Adrenal gland (tissue), 19 donors: ENCODE measurements at places on chromosomes 3 and 15.

- DNase-seq, result no peak
These were observed 6.8 kb downstream of the FYCO1 start for GRCh38 chr3:45988804-45989203.

DNA sequence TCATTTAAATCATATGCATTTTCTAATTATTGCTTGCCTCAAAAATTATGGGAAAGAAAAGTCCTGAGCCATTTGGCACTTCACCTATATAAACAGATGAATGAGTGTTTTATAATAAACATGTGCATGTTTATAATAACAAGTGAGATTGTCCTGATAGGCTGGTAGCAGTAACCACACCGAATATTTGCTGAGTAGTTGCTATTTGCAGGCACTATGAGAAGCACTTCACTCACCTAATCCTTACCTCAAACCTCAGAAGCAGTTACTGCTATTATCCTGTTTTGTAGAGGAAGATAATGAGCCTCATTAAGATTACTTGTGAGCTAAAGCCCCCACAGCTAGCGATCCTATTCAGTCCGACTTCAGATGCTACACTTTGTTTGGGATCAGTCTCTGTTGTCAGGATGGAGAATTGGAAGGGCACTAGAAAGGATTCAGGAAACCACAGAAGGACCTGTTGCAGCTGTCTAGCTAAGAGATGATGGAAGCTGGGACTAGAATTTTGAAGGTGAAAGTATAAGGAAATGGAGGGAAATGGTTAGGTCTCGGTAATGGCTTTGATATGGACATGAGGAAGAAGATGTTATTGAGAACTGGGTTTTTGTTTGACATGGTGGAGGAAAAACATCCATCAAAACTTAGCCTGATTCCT, 28.4 kb upstream of the MAGI1 start:
- DNase-seq, result no peak

DNA sequence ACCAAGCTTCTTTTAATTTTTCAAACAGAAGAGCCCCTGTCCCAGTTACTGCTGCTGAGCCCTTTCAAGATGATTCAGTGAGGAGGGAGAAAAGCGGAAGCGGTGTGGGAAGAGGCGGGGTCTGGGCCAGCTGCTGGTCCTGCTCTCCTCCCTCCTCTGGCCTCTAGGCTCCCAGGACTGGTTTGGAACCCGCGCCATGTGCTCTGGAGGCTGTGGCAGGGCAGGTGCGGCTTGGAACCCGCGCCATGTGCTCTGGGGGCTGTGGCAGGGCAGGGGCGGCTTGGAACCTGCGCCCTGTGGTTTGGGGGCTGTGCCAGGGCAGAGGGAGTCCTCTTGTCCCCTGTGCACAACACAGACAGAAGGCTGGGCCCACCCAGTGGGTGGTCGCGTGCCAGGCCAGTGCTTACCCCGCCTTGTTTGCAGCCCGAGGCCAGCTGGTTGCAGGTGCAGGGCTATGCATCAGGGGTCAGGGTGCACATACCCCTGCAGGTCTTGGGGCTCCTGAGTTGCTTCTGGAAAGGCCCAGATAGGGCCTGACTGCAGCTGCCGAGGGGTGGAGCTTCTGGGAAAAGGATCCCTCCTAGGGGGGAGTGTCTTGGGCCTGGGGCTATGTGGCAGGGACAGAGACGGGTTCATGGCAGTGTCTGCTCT, 12.2 kb downstream of the ALG1L2 start:
- DNase-seq, result no peak

DNA sequence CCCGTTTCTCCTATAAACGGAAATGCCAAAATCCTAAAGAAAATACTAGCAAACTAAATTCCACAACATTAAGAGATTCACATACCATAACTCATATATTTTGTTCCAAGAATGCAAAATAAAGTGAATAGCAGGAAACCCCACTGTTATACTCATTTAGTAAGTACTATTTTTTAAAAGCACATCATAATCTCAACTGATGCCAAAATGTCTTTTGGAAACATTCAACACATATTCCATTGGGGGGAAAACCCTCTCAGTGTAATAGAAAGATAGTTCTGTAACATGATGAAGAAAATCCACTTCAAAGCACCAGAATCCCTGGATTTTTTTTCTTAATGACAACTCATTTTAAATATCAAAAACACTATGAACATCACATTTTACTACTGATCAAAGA, 93.0 kb upstream of the EIF1B start:
- no peak for DNase-seq

DNA sequence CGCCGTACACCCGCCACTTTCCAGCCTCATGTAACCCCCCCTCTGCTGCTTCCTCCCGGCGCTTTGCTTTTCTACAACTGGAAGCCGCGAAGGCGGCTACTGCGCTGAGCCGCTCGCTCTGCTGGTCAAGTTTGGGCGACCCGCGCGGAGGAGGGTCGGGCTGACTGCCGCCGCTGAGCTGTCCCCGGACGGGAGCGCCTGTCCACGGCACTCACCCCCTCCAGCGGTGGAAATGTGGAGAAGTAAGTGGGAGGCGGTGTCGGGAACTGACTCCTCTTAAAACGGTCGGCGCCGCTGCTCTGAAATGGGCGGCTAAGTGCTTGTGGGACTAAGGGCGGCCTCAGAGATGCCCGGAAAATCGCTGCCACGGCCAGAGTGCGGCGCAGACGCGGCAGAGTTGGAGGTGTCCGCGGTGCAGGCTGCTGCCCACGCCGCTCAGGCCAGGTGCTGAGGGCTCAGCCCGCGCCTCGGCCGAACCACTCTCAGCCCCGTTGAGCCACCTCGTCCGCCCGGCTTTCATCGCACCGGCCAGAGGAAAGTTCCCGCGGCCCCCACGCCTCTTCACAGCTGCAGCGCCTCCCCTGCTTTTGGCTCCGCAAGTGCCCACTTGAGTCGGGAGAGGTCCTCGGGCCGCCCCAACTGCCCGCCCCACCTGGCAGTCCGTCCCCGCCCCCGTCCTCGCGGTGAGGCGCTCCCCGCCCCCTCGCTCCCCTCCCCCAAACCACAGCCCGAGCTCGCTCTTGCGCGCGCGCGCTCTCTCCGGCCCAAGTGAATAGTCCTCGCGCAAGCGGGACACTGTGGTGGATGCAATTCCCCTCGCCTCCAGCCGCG, at the start of gene EPHA6:
TSS of gene EPHA6 (plus strand) at position 775 of the 831 bp plus-strand sequence.
- DNase-seq, result no peak

GRCh38 chr3:185715091-185715490, 109.8 kb downstream of the IGF2BP2 start:
- DNase-seq, result no peak

DNA sequence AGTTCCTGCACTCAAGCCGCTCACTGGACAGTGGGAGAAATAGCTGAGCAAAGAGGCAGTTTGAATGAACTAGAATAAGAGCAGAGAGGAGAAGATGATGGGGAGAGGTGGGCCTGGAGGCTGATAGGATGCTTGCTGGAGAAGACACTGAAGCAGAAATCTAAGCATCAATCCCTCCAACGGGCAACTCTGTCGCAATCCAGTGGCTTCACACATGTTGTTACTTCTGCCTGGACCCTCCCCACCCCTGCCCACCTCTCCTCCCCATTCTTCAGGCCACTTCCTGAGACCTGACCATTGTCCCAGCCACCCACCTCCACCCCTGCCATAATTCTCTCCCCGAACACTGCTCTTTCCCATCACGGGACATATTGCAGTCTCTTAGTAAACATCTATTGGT, 76.0 kb downstream of the SRGAP3 start:
- DNase-seq, result no peak

- no peak for DNase-seq
These were observed 49.5 kb downstream of the MCF2L2 start for GRCh38 chr3:183378951-183379350.

DNA sequence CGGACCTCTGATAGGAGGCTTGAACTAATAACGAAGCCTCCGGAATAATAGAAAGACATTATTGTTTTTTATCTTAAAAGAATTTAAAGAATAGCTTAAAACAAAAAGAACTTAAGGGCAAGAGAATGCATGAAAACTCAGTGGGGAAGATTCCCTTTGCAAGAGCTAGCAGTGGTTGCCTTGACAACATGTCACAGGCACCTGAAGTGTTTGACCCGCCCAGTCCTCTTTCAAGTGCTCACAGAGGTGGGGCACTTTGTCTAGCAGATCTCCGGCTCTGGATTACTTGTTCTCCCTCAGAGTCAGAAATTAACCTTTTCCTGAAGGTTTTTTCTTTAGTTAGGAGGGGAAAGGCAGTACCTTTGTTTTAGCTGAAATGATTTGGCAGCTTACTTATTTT, 37.8 kb downstream of the LARS2 start:
- no peak for DNase-seq

DNA sequence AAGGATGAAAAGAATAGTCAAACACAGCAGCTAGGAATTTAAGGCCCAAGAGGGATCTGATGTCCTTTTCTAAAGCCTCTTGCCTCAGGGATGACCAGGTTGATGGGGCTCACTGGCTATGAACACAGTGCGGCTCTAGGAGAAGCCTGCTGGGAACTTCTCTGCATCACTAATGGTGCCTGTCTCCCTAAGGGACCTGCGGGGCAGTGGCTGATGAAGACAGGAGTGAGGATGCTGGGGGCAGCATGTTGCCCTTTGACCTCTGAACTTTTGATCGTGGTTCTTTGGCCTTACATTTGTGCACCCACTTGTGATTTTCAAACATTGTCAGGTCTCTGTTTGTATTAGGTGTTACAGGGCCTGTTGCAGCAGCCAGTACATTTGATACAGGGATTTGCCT, 64.9 kb upstream of the KLHL25 start:
- no peak for DNase-seq

DNA sequence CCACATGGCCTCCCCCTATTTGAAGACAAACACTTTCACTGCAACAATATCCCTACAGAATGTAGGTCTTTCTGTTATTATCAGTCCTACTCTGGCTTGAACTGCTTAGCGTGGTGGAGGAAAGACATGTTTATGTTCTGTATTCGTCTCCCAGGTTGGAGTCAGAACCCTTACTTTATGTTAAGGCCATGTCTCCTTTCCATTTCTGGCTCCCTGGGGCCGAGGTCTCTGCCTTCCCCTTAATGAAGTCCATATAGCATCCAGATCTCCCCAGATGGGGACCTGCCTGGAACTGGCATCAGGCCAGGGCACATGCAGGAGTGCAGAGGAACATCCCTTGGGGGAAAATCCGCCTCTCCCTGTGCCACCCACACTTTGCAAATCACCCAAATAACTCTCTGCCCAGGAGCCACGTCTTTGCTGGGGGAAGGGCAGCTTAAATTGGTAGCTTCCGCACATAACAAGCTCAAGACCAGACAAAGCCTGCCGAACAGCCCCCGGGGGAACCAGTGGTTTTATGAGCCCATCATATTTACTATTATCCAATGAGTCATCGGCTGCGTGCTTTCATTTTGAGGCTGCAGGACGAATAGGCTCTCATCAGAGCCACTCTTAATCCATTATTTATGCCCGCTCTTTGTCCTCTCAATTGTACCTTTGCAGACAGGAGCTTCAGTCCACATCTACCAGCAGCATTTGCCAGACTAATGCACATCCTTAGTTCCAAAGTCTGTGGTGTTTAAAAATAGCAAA, 237.0 kb downstream of the UACA start:
- DNase-seq, result peak; percentile 77

DNA sequence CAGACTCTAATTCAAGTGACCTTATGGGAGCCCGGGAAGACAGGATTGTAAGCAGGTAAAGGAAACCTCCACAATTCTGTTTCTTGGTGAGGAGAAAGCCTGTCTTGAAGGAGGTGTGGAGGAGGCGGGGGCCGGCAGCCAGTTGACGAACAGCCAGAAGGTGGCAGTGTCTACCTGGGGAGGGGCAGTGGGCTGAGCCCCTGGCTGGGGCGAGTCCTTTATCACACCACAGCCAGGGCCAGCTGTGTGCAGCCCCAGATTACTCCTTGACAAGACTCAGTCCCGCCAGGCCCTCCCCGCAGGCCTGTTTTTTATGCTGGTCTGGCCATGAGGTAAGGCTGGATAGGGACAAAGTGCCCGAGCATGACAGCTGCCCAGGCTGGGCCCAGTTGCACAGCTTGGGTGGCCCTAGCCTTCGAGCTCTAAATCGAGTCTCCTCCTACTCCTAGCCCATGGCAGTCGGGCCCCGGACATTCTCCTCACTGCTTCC, 40.9 kb upstream of the IDH2 start:
- DNase-seq, result peak; percentile 67

GRCh38 chr3:195110647-195111318, 160.2 kb downstream of the XXYLT1 start:
- DNase-seq, result no peak

DNA sequence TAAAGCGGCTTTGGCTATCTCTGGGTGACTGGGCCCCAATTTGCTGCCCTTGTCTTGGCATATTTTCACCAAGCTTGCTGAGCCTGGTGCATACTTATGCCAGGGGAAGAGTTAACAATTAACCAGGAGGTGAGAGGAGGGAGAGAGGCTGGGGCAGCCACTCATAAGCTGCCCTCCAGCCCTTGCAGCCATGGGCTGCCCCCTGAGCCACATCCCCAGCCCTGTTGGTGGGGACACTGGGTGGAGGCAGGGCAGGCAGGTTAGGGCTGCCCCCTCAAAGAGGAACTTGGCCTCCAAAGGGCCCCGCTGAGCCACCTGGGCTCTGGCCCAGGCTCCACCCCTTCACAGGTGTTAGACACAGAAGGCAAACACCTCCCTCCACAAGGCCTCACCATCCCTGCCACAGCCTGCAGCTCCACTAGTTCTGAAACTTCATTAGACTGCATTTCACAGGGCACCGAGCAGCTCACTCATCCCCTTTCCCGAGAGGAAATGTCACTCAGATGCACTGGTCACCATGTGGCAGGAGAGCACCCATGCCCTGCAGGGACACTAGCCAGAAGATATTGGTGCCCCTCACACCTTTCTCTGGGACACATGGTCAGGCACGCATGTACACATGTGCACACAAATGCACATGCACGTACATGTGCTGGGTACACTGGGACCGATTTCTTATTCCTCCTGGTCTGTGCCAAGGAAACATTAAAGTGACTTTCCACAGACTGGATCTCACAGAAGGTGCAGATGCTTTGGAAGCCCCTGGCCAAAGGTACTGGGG, 20.2 kb downstream of the AMOTL2 start:
- no peak for DNase-seq

- DNase-seq, result no peak
These were observed 44.9 kb downstream of the P2RY1 start for GRCh38 chr3:152879790-152880174.
